ENCODE measurements at places on chromosomes 4 and X.

- DNase-seq, result no peak
Observed at GRCh38 chr4:138055890-138056289, 186.3 kb downstream of the SLC7A11 start.

DNA sequence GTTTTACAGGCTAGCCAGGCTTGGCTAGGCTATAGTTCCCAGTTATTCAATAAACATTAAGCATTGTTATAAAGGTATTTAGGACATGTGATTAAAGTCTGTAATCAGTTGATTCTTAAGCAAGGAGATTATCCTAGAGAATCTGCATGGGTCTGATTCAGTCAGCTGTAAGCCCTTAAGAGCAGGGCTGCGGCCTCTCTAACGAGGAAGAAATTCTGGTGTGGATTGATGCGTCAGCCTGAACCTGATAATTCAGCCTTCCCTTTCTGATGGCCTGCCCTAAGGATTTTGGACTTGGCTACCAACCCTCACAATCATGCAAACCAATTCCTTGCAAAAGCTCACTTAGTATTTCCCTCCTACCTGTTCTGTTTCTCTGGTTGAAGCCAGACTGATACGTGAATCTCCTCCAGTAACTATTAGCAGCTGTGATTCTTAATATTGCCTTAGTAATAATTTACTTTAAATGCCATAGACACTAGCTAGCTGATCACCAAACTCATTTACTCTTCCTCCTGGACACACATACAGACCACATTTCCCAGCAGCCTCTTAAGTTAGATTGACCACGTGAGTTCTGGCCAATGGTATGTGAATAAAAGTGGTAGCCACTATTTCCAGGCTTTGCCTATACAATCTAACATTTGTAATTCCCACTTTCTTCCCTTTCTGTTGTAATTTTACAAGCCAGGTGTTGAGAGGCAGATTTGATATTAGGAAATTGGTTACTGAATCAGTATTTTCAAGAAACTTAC lies 678.0 kb upstream of the INTU start:
- no peak for DNase-seq

DNA sequence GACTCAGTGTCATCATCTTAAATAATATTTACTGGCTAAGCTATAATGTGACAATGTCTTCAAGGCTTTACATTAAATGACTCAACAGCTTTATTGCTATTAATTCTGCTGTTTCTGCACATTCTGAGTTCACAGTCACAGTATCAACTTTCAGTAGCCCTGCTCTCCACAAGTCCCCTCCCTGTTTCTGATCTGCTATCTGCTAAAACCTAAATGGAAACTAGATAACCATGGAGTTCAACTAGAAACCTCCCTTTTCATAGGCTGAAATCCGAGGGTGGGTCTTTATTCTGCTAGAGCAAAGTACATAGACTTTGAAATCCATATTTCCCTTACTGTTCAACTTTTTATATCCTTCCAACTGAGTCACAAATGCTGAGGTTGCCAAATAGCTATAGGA lies 5.4 kb upstream of the ACE2 start:
- no peak for DNase-seq

DNA sequence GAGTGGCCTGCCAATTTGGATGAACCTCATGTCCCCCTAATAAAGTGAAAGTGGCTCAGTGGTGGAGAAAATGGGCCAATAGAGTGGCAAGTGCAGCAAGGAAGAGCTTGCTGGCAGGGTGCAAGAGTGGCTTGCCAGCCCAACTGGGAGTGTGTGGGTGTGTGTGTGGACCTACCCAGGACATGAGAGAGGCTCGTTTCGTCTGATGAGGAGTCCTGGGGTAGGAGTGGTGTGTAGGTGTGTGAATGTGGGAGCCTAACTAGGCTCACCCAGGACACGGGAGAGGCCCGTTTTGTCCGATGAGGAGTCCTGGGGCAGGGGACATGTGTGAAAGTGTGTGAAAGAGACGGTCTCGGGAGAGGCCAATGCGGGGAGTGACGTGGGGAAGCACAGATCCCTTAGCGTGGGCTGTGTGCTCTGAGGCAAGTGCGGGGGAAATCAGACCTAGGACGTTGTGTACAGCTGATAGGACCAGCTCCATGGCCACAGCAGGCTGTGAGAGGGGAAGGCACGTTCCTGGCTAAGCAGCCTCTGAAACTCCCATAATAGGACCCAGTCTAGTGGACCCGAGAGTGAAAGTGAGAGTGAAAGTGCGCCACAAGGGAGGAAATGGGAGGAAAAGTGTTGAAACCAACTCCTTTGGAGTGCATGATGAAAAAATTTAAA lies 5.3 kb downstream of the GAGE10 start:
- DNase-seq, result no peak

- DNase-seq, result no peak
Observed at GRCh38 chrX:129833153-129833990, 10.3 kb downstream of the ZDHHC9 start.

GRCh38 chr4:6847178-6847577 lies 62.4 kb upstream of the TBC1D14 start:
- no peak for DNase-seq

- DNase-seq, result no peak
Observed at GRCh38 chr4:143701365-143701764, 890 bp upstream of the FREM3 start.

DNA sequence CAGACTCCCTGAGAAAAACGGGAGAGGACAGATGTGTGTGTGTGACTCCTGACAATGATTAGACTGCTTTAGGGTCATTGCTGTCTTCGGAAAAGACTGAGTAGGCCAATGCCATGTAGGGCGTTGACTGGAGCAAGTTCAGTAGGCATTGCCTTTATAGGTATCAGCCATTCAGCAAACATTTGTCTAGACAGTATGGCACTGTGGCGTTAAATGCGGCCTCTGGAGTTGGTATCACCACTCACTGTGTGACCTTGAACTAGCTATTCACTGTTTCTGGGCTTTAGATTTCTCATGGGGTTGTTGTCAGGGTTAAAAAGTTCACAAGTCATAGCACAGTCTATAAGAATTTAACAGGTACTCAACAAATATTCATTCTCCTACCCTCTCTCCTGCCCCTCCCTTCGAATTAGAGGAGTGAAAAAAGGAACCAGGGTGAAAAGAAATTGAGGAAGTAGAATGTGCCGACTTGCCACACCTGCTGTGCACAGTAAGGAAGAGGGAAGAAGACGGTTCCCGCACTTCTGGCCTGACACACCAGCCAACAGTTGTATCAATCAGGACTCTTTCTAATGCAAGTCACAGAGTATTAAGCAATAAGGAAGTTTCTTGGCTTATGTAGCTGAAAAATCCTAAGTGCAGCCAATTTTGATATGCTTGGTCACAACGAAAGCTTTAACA lies 83.2 kb upstream of the PLAC8 start:
- no peak for DNase-seq

Measured in NCI-H187 treated with DMSO at 0.1 percent for 48 hours (cell line).